Activated effector memory CD4-positive, alpha-beta T cell treated with anti-CD3 and anti-CD28 coated beads, Interleukin-2, amount 50 U/mL, for 16 hours (primary cell): ENCODE measurements at places on chromosomes 1 and 21.

- DNase-seq: no peak
Measured at GRCh38 chr1:218361298-218362065, 16.3 kb downstream of the TGFB2 start.

DNA sequence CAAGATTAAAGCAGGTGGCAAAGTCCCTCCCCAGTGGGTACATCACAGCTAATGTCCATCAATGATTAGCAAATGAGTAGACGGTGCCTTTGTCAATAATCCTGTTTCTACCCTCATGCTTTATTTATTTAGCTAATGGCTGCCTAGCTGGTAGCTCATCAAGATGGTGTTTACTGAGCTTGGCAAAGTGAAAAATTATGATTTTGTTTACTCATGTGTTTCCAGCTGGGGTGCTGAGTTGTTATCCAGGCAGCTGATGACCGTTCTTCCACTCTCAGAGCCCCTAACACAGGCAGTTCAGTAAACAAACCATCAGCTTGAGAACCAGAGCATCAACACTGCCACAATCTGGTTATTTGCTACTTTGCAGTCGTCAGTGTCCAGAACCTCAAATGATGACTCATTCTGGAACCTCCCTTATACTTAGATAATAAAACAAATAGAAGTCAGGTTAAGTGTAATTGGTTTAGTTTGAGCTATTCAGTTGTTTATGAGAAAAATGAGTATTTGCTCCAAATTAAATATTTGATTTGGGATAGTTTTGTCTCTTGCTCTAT is 163.9 kb downstream of the ST6GALNAC5 start:
- no peak for DNase-seq

- no peak for DNase-seq
Measured at GRCh38 chr1:158055854-158056253, 62.4 kb downstream of the KIRREL1 start.

- no peak for DNase-seq
Measured at GRCh38 chr1:172680733-172681275, 21.9 kb downstream of the FASLG start.

GRCh38 chr1:116166655-116167054 is 55.5 kb downstream of the MAB21L3 start:
- no peak for DNase-seq

DNA sequence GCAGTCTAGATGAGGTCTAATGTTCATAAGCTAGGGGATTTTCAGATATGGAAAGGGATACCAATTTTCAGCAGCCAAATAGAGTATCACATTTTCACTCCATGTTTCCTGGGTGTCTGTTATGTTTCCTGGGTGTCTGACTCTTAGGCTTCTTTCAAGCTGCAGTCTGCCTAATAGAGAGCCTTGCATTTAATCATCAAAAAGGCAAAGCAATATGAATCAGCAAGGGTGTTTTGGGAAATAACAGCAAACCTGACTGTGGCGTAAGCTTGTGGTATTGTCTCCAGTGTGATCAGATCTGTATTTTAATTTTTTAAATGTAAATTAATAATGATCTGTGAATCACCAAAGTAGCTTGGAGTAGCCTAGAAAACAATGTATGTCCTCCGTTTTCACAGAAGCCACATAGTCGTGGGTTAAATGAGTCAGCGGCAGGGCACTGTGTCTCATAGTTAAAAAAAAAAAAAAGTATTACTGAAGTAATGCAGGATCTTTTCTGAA is 10.4 kb downstream of the LGALS8 start:
- peak; percentile 80 for DNase-seq

DNA sequence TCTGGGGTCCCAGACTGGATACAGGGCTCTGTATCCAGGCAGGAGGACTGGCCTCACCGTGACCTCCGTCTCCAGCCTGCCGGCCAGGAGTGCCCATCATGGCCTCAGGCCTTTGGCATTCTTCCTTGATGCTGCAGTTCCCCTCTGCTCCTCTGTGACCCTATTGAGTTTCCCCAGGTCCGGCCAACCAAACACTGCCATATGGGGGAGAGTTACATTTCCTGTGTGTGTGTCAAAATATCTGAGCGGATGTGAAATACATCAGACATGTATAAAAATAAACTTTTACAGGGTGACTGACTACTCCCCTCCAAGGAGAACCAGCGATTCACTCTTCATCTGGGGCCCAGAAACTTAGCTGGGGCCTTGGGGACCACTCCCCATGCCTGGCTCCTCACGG is 10.2 kb upstream of the UBL4B start:
- no peak for DNase-seq

- DNase-seq: no peak
Measured at GRCh38 chr1:91569411-91570119, 68.9 kb downstream of the CDC7 start.

GRCh38 chr1:174005032-174005431 is 17.1 kb downstream of the RC3H1 start:
- DNase-seq: no peak

GRCh38 chr1:54356680-54357147 is 49.5 kb downstream of the SSBP3 start:
- peak; percentile 68 for DNase-seq

DNA sequence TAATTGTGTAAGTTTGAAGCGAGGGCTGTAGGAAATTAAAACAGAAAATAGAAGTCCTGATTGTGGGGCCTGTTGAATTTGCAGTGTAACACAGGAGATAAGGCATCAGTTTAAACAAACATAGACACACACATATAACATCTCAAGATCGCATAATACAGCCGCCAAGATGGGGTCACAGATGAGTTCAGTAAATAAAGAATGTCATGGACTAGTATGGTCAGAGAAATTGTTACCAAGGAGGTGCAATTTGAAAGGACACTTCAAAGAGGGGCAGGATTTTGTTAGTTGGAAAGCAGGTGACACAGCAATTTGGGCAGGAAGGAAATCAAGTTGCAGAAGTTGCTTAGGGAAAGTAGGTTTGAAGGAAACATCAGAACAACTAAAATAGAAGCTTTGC is 450.0 kb downstream of the USP25 start:
- no peak for DNase-seq
